Fibroblast of skin of abdomen (primary cell): ENCODE measurements at places on chromosomes 12 and 14.

DNA sequence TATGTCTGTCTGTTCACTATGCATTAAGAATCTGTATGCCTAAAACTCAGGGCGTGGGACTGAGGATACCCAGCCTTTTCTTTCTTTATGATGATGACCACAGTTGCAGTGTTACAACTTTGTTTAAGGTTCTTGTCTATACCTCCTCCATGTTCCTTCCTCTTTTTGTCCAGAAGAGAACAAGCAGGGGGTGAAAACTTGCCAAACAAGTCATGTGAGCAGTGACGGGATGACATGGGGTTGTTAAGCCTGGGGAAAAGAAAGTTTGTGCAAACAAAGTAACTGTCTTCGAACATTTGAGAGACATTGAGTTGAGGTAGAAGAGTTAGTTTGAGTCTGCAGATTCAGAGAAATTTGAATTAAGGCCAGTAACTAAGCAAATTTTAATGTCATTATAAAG is 505.5 kb downstream of the NPAS3 start:
- no peak for DNase-seq

- DNase-seq = no peak
These were observed 140.3 kb upstream of the NUDT4 start for GRCh38 chr12:93237235-93237915.

DNA sequence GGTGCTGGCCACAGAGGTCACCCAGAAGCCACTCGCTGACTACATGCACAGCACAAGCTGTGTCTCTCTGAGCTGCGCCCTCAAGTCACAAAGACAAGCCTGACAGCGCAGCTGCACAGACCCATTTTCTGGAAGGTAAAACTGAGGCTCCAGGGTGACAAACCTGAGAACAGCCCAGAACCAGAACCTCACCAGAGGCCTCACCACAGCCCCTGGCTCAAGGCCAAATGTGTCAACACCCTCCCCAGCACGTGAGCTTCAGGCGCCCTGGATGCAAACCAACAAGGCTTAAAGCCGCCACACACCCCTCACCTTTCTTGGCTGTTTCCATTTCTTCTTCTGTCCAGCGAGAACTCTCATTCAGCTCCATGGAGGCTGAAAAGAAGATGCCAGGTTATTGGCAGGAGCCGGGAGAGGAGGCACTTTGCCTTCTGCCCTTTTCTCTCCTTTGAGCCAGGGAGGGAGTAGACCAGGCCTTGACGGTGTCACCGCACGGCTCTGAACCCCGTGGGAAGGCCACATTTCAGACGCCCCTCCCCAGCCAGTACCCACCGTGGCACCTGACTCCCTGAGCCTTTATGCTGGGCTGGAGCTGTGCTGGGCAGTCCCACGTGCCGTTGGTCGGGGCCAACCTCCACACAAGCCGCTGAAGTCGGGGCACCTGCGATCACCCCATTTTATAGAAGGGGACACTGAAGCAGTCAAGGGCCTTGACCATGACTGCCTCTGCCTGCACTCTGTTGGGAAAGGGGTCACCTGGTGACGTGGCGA is 103.1 kb downstream of the RFLNA start:
- peak; percentile 52 for DNase-seq

- peak; percentile 40 for DNase-seq
These were observed 32.6 kb downstream of the CPSF2 start for GRCh38 chr14:92154283-92154942.

- DNase-seq = no peak
These were observed 64.8 kb downstream of the DRAM1 start for GRCh38 chr12:101942250-101942605.

DNA sequence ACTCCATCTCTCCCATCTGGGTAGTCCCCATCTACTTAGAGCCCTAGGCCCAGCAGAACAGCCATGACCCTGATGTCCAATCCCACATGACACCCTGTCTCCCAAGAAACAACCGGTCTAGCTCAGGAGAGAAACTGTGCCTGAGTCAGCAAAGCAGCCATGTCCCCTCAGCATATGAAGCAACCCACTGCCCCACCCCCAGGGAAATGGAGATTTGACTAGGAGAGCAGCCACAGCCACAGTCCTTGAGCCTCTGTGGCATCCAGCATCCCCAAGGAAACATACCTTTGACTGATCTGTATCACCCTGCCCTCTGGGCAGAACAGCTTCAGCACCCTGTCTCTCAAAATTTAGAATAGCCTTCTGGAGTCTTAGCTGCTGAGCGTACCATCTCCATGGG is 641.9 kb upstream of the FBXO33 start:
- no peak for DNase-seq

GRCh38 chr12:88737838-88738472 is 157.7 kb upstream of the KITLG start:
- DNase-seq = no peak

DNA sequence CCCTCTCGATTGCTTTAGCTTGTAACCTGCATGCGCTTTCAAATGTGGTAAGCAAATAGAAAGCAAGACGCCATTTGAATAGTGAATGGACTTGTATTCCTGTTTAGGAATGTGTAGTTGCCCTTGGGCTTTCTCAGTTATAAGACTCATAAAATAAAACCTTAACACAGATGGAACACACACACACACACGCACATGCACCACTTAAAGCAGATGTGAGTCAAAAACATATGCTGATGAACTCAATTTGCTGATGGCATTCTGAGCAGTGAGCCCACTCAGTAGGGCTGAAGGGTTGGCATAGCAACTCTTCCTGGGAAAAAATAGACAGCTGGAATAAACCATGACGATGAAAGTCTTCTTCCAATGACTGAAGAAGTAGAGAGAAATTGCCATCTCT is 360.5 kb downstream of the APAF1 start:
- DNase-seq = no peak

DNA sequence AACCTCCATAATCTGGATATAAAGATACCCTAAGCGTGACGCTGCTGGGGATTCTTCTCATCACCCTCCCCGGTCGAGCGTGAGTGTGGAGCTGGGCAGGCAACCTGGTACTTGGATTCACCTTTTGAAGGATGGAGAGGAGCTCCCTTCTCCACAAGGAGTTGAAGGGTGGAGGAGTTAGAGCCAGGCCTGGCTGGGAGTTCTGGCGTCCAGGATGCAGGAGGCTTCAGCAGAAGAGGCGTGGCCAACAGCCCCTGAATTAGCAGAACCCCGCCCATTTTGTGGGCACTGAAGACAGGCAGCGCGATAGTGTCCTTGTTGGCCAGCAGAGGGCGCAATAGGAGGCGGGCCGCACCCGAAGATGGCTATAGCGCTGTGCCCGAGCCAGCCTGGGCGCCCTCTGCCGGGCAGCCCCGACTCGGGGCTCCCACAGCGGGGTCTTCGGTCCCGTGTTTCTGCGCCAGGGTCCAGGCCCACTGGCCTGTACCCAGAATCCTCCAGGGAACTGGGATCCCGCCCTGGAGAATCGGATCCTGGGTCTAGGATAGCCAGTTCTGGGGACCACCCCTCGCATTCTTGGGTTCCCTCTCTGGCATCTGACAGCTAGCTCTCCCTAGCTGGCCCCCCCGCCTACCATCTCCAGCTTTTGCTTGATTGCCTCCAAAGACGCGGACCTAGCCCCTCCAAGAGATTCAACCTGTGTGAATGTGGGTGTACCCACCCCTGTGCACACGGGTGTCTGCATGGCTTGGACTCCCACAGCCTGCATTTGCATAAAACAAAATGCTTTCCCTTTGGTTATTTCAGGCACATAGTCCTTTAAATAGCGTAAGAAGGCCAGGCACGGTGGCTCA is 26.0 kb upstream of the SMUG1 start:
- DNase-seq = peak; percentile 90

DNA sequence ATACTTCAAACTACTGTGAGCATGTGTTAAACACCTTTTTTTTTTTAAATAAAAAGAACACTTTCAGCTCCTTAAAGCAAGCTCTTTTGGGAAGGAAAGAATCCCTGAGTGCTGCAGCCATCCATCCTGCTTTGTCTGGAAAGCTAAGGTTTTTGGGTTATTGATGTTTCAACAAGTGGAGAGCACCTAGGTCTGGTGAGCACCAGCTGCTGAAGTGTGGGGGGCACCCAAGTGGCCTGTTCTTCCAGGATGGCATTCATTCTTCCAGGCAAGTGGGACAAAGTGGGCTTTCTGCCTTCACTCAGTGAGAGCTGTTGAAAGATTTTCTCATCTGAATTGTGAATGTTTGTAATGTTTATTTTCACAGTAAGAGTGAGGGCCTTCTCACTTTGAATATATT is 49.9 kb downstream of the BORCS5 start:
- DNase-seq = no peak

- peak; percentile 72 for DNase-seq
These were observed 133.7 kb downstream of the TMEM30B start for GRCh38 chr14:61147381-61147821.

DNA sequence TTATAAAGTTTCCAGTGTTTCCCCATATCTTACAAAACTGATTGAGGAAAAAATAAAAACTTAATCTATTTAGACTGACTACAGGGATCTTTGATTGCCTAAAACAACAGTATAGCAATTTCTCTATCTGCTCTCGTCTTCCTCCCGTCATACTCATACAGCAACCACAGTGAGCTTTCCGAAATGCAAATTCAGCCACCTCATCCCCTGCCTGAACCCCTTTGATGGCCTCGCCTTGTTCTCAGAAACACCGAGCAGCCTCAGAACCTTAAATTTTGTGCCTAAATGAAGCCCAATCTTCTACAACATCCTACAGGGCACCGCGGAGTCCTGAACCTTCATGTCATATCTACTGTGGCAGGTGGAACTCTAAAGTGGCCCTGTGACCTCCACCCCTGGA is 223.7 kb upstream of the TMEM132C start:
- no peak for DNase-seq

DNA sequence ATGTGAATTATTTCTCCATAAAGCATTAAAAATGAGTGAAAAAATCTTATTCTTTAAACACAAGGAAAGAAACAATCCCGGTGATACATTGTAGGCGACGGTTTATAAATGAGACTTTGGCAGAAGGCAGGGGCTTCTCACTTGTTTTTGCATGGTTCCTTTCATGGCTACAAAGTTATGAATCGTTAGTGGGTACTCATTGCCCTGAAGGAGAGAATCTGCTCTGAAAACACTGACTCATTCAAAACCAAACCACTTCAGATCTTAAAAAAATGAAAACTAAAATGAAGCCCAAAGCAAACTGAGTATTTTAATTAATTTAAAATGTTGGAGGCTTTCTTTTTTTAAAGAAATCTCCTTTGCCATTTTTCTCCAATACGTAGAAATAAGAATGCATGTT is 41.4 kb upstream of the AMIGO2 start:
- DNase-seq = no peak

GRCh38 chr14:35046751-35047536 is 872 bp downstream of the FAM177A1 start:
- DNase-seq = no peak

DNA sequence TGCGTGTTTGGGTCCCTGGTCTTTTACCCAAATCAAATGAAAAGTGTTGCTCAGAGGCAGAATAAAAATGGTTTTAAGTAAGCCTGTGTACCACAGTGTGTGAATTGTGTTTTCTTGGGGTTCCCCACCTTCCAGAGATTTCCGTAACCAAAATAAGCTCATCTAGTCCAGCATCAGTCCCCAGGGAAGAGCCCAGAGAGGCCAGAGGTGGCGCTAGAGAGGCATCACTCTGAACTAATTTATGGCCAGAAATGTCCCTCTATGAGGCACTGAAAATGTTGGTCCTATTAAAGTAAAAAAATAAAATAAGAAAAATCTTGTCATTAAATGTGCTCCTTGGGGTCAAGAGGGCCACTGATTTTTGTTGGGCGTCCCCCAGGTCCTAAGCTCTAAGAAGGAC is 24.9 kb upstream of the PRKAB1 start:
- no peak for DNase-seq

DNA sequence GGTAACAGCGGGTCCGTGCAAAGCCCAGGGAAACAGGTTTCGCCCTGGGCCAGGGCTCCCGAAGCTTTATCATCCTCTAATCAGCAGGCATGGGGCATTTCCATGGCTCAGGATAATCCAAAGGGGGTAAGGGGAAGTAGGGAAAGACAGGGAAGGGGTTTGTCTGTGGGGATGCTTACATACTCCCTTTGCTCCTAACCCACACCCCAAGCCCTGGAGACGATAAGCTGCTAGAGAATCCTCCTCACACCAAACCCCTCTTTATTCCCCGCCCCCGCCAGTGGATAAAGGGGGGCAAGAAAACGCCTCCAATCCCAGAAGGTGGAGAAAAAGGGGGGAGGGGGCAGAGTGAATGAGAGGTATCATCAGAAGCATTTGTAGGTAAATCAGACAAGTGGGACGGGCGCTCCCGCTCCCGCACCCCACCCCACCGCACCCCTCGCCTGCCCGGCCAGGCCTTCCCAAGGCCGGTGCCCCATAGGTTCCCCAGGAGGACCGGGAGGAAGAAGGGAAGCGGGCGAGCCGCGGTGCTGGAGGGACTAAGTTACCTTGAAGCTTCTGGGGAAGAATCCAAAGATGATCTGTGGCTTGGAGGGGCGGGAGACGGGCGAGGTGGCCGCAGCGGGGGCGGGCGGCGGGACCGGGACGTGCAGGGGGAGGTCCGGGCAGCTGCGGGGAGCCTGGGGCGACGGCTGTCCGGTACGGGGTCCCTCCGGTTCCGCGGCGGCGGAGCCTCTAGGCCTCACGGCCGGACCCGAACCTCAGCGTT is 762 bp downstream of the PPP2R5E start:
- no peak for DNase-seq

GRCh38 chr14:63853831-63854293 is 1.1 kb downstream of the SYNE2 start:
- DNase-seq = peak; percentile 28

DNA sequence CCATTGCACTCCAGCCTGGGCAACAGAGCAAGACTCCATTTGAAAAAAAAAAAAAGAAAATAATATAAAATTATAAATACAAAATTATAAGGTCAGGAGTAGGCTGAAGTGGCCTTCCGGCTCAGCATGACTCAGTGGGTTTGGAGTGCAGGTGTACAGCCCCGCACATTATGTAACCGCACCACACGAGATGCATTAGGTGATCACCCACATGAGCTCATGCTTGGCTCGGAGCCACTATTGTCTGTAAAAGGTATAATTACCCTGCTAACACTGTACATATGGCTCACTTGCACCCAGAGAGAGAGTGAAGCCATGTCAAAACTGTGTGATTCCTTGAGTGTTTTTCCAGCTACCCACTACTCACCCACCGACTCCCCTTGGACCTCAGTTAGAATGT is 557.0 kb downstream of the SLC6A15 start:
- DNase-seq = no peak

DNA sequence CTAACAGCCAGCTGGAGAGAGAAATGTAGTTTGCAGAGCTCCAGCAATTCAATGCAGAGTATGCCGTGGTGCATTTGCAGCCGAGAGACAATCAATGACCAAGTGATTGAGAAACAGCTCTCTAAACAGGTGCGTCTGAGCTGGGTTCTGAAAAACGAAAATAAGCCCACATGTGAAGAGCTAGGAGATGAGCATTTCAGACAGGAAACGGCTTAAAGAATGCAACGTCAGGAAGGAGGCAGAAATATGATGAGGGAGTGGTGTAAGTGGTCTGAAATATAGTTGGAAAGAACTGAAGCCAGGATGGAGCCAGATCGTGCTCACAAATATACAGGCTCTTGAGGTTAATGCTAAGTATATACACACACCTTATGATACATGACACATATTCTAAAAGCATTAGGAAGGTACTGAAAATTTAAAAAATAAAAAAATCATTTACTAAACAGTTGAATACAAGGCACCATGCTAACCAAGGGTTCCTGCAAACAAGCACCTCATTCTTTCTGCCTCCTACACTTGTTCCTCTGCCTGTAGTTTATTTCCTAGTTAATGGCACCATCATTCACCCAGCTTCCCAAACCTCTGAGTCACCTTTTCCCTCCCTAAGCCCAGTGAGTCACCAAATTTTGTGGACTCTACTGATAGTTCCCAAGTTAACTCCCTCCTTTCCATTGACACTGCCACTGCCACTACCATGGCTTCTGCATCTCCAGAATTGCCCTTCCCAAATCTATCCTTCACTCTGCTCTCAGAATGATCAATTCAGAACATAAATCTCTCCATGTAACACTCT is 2.3 kb upstream of the GARIN2 start:
- peak; percentile 74 for DNase-seq

- no peak for DNase-seq
These were observed 1.2 kb downstream of the SLCO1C1 start for GRCh38 chr12:20696181-20696905.
